SK-N-SH (cell line): ENCODE measurements at places on chromosomes 4 and X. TPM values are rescaled to one million over a fixed set of nuclear protein-coding genes. Genes with fewer than 3 reads are reported as not detected.

ETDA gene
- polyA plus RNA-seq, result not detected in 2 replicates

SPANXD gene
- 13.1 and 20.0 TPM in 2 replicates for polyA plus RNA-seq

DNA sequence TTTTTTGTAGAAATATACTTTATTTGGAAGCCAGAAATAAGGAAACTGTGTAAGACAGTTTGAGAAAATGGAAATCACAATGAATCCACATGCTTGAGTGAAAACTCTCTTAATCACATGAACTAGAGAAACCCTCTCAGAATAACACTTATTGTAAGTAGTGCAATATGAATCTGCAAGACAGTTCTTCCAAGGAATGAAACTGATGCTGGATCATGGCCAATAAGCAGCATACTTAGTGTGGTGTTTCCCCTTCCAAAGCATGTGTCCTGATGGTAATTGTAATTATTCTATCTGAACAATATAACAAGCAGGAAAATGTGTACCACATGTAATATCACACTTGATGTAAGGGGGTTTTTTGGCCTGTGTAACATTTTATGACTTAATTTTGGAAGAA is 1870.5 kb upstream of the TENM3 start:
- DNase-seq, result no peak

TGIF2LX gene
- 5.5 and 7.4 TPM in 2 replicates for polyA plus RNA-seq

GRCh38 chrX:133999031-133999705 is 13.8 kb upstream of the GPC3 start:
- no peak for DNase-seq

DNA sequence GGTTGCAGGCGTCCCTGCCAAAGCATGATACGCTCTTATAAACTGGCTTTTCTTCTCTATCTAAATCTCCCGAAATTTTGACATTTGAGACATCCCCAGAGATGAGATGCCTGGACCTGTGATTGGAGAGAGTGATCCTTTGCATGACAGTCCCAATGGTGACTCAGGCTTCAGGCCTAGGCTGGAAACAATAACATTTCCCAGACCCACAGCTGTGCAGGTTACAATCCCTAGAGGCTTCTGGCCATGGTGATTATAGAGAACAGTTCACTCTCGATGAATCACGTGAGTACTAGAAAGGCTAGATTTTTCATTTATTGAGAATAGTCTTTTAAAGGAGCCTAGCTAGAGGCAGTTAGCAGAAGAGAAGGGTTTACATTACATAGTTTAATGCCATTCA is 75.9 kb downstream of the SPATA18 start:
- DNase-seq, result peak; percentile 7

- DNase-seq, result no peak
Observed at GRCh38 chr4:102080184-102080583, 265.1 kb downstream of the SLC39A8 start.

- no peak for DNase-seq
Observed at GRCh38 chrX:48794911-48795515, 6.9 kb upstream of the HDAC6 start.

GRCh38 chr4:107255114-107255513 is 219.0 kb upstream of the DKK2 start:
- DNase-seq, result no peak

RHOXF2B gene
- polyA plus RNA-seq, result not detected in 2 replicates

- DNase-seq, result no peak
Observed at GRCh38 chr4:183873409-183874185, 31.5 kb upstream of the STOX2 start.

DNA sequence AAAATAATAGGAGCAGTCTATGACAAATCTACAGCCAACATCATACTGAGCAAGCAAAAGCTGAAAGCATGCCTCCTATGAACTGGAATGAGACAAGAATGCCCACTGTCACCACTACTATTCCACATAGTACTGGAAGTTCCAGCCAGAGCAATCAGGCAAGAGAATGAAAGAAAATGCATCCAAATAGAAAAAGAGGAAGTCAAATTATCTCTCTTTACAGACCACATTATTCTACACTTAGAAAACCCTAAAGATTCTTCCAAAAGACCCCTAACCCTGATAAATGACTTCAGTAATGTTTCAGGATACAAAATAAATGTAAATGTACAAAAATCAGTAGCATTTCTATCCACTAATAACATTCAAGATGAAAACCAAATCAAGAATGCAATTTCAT is 249.0 kb downstream of the STK32B start:
- DNase-seq, result no peak

CXCL1 gene
- polyA plus RNA-seq, result 0.06 and 0.12 TPM in 2 replicates

- DNase-seq, result no peak
Observed at GRCh38 chrX:21905953-21906352, 34.6 kb upstream of the SMS start.

MCUB gene
- polyA plus RNA-seq, result 31.5 and 39.3 TPM in 2 replicates

- no peak for DNase-seq
Observed at GRCh38 chrX:36963069-36963808, 44.9 kb upstream of the FAM47C start.

GRCh38 chr4:48635310-48635709 is 144.8 kb downstream of the FRYL start:
- DNase-seq, result no peak

DNA sequence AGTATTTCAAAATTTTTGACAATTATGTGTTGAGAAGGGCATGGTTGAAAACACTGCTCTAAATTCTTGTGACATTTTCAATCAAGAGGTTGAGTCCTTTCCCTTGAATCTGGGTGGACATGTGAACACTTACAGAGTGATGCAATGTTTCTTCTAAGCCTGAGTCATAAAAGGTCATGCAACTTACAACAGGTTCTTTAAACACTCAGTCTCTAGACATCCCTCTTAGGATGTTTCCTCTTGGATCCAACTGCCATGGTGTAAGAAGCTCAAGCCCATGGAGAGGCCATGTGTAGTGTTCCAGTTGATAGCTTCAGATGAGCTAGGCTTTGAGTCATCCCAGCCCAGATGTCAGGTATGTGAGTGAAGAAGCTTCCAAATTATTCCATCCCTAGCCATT is 232.2 kb upstream of the MAOA start:
- no peak for DNase-seq

DNA sequence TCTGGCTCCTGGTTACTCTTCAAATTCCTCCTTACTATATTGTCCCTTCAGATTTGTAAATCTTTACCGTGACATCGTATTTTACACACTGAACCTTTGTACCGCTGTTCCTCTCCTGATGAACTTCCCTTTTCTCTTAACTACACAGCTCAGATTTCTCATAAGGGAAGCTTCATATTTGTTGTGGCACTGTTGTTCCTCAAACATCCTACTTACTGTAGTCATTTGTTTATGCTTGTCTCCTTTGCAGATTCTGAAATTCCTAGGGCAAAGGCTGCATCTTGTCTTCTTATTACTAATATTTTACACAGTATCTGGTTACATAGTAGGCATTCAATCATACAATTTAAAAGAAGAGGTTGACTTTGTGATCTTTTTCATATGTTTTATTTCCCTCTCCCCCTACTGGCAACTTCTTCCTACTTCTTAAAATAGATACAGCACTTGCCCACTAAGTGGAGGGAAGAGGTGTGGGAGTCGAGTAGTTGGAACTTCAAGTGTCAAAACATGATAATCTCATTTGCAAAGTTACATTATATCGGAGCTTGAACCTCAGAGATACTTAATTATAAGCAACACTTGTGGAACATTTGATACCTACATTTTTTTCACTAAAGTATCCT is 50.0 kb downstream of the TET2 start:
- no peak for DNase-seq

- no peak for DNase-seq
Observed at GRCh38 chrX:153560000-153560399, 38.9 kb downstream of the CCNQ start.

- DNase-seq, result no peak
Observed at GRCh38 chr4:154399259-154399974, 92.2 kb downstream of the DCHS2 start.

- no peak for DNase-seq
Observed at GRCh38 chr4:1559896-1560650, 124.0 kb downstream of the FAM53A start.

- DNase-seq, result no peak
Observed at GRCh38 chr4:84126061-84126787, 372.9 kb downstream of the NKX6-1 start.

DNA sequence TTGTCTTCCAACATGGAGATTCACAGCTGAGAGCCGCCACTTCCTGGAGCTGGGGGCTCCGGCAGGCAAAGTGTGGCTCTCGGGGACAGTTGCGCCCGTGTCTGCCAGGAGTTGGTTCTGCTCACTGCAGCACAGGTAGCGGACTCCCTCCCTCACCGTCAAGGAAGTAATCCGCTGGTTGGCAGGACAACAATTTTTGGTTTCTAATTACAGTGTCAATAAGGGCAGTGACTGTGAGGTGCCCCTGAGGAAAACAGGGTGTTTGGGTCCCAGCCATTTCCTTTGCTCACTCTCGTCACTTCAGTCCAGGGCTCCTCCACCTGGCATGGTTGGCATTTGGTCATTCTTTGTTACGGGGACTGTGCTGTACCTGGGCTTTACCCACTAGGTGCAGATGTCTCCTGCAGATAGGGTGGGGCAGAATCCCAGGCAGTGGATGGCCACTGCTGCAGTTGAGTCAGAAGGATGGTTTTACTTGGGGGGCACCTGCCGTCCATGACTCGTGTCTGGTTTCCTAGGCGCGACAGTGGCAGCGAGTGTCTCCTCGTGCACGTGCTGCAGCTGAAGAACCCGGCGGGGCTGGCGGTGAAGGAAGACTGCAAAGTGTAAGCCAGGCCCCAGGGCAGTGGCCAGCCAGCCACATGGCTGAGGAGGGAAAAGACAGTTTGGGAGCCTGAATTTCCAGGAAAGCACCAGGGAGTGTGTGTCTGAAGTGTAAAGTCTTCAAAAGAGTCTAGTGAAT is 32.1 kb upstream of the CLCN4 start:
- no peak for DNase-seq

DNA sequence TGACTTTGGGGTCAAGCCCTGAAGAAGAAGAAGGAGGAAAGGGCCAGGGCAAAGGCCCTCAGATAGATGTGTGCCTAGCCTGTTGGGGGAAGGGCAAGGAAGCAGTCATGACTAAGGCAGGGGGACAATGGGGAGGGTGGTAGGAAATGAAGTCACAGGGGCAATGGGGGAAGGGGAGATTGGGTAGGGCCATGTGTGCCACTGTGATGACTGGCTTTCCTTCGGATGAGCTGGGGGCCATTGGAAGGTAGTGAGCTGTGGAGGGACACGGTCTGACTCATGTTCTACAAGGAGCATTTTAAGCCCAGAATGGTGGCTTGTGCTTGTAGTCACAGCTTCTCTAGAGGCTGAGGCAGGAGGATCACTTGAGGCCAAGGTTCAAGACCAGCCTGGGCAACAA is 642.0 kb downstream of the MID1IP1 start:
- DNase-seq, result no peak

DNA sequence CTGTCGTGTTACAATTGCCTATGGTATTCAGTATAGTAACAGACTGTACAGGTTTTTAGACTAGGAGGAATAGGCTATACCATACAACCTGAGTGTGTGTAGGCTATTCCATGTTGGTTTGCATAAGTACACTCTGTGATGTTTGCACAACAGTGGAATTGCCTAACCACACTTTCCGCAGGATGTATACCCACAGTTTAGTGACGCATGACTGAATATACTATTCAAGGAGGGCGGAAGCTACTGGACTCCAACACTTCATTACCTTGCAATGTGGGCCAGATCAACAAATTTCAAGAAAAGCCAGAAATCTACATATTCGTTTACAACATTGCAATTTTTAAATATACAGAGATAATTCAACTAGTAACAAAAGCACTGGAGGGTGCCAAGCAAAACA is 317.2 kb downstream of the PDGFC start:
- no peak for DNase-seq

DNA sequence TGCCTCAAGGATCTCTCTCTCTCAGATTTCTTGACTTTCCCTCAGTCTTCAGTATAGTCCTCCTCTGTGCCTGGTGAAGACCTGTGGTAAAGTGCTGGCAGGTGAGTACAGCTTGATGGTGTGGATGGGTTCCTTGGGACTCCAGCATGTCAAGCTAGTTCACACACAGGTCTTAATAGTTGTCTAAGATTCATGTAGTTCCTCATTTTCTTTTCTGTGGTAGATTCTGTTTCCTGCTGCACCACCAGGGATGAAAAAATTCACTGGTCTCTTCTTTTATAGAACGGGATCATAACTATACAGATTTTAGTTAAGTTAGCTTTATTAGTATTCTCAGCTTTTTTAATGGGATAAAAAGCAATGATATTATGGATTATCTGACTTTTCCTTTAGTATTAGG is 32.5 kb upstream of the PAQR3 start:
- DNase-seq, result no peak

DNA sequence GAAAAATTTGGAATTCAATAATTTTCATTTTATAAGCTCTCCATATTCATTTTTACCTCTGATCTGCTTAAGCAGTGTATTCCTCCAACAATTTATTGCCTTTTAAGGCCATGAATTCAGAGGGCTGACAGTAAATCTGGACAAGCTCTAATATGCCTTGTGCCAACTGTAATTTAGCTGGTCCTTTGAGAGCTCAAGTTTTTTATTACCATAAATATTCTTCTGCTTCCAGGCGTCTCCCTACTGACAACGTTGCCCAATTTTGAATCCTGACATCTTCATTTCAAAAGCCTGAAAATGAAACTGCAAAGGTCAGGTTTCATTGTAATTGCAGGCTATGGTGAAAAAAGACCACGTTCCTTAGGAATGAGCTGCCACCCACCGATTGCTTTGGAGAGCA is 95.8 kb upstream of the GEMIN8 start:
- DNase-seq, result no peak

GRCh38 chrX:68133181-68133580 is 300.1 kb downstream of the OPHN1 start:
- DNase-seq, result no peak

DNA sequence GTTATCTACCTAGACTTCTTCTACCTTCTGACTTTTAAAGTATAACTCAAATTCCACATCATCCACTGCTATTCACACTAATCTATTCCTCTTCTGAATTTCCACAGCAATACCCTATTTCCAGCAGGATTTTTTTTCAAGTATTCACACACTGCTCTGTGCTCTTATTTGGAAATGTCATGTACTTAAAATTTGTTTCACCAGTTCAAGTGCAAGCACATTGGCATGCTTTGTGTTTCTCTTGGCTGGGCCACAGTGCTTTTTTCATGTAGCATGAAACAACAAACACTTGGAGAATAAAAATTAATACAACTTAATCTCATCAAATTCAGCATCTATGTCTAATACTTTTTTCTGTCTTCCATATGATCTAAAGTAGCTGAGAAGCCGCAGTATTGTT is 161.8 kb upstream of the PCDH18 start:
- DNase-seq, result no peak

DNA sequence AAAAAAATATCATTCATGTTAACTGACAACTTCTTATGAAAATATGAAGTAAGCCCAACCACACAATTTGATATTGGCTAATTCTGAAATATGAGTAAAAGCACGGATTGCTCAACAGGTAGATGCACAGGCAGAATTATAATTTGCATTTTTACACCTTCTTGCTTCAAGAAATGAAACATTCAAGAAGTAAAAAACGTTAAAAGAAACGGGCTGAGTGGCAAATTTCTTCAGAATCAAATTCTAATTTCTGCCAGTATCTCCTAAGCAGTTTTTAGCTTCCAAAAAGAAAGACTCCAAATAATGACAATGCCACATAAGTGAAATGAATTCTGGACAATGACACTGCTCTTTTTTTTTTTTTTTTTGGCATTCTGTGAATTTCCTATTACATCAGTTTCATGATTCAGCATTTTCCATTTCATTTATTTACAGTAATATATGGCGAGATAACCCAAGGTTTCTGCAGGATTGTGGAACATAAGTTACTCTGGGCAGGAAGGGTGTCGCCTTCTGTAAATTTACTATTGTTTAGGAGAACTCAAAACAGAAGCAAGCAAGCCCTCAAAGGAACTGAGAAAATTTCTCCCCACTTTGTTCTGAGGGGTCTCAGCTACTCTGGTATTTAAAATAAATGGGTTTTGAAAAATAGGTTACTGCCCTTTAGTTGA is 1.4 kb downstream of the SEL1L3 start:
- no peak for DNase-seq

RBM46 gene
- polyA plus RNA-seq, result not detected in 2 replicates

HMX1 gene
- polyA plus RNA-seq, result 0.11 and 0.20 TPM in 2 replicates
